ENCODE measurements at places on chromosomes 6 and 20.
A peak's percentile ranks its signal among the peaks of the same experiment; 100 is the strongest.

DNA sequence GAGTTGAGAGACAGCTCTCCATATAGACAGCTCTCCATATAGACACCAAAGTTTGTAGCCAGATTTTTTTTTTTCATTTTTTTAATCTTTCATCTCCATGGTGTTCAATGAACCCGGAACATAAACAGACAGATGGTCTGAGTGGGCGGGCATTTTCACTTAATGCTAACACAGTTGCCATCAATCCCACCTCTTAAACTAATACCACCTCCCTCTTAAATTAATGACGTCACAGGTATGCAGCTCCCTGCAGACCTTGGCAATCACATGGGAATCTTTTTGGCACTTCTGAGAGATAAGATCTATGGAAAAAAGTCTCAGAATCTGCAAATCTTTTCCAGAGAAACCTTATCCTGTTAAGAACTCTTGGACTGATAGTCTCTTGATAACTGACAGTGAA lies 43.2 kb downstream of the PFDN4 start:
- DNase-seq = no peak

GRCh38 chr20:23138226-23138625 lies 52.1 kb upstream of the CD93 start:
- DNase-seq = no peak

DNA sequence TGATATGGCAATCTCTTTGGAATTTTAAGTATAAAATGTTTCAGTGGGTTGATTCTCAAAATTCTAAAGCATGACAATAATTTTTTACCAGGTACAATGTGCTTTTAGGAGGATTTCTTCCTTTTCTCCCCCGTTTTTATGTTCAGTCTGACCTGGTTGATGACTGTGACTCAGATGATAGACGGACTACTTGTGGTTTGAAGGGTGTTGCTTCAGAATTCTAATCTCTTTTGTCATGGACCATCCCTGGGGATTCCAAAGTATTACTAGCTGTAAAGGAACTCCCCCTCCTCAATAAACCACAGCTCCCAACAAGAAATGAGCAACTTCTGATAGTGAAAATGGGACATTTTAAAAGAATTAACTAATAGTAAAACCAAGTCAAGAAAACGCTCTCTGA lies 34.9 kb upstream of the TNFAIP3 start:
- DNase-seq = peak; percentile 71

DNA sequence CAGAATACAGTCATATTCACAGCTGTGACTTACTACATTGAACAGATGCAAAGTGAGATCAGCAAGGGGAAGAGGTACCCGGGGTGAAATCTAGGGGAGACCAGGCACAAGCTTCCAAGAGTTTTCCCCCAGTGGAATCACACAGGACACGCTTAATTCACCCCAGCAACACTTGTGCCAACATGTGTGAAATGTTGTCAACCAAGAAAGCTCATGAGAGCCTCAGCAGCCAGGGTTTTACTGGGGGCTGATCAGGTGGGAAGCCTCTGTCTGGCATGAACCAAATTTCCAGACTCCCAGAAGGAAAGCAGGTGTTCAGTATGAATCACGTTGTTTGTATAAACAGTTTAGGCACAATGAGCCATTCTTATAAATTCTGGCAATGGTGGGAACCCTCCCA lies 6.9 kb upstream of the RTF2 start:
- DNase-seq = no peak

GRCh38 chr20:63456429-63457284 lies 15.8 kb downstream of the KCNQ2 start:
- DNase-seq = no peak

DNA sequence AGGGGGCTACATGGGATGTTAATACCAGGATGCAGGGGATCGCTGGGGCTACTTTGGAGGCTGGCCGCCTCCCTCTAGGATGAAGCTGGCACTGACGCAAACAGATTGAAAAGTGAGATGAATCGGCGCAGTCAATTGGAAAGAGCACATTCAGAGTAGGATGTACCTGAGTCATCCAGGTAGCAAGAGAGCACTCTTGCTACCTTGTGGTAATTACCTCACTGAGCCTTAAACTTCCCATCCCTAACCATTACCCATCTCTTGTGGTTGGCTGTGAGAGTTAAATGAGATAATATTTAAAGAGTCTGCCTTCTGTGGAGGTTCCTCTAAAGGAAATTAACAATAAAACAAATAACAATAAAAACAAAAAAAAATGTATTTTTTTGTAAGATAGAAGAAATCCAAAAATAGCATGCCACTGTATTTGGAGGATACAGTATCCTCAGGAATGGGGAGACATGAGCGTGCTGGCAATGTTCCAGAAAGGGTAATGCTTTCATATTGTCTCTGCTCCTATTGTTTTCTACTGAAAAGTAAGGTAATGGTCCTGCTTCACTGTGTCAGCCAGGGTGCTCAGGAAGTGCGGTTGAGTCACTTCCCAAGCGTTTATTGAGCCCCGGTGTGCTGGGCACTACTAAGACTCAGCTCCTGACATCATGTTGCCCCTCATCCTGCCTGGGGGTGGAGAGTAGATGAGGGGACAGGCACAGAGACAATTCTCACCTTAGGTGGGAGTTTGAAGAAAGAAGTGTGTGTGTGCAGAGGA lies 301.1 kb downstream of the EYA4 start:
- DNase-seq = no peak

- peak; percentile 49 for DNase-seq
These were observed 103.8 kb downstream of the KHDC1L start for GRCh38 chr6:73121421-73121993.

GRCh38 chr6:135014353-135014832 lies 40.2 kb downstream of the HBS1L start:
- DNase-seq = no peak

GRCh38 chr6:20911712-20912111 lies 377.5 kb downstream of the CDKAL1 start:
- no peak for DNase-seq

- DNase-seq = no peak
These were observed 42.6 kb downstream of the UBE2V1 start for GRCh38 chr20:50070361-50070760.

DNA sequence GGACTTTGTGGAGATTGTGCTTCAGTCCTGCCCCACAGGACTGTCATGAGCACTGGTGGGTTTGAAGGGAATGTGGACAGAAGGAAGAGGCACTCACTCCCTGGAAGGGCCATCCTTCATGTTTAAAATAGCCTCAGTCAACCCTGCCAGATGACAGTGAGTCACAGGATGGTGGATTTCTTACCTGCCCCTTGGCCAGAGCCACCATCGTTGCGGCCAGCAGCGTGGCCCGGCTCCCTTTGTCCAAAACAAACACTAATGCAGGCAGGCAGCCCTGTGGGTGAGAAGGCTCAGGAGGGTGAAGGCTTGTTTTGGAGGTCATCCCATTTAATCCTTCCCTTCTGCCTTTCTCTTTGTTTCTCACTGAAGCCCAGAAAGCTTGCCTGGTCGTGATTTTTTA lies 422.7 kb downstream of the CD83 start:
- no peak for DNase-seq

DNA sequence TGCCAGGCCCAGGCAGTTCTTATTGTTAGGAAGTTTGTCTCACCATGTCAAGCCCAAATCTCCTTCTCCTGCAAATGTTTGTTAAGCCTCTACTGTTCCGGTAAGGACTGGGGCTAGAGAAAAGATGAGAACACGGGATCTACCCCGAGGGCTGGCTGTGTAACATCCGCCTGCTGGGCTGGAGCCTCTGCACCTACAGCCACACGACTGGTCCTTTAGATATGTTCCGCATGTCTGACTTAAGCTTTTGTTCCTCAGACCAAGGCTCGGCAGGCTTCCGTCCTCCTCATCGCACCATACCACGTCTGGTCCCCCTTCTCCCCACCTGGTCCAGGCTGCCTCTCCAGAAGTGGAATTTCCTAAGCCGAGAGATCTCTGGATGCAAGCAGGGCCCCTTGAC lies 2.6 kb downstream of the GHRH start:
- DNase-seq = no peak

- no peak for DNase-seq
These were observed 18.4 kb downstream of the NUDT3 start for GRCh38 chr6:34374069-34374468.

DNA sequence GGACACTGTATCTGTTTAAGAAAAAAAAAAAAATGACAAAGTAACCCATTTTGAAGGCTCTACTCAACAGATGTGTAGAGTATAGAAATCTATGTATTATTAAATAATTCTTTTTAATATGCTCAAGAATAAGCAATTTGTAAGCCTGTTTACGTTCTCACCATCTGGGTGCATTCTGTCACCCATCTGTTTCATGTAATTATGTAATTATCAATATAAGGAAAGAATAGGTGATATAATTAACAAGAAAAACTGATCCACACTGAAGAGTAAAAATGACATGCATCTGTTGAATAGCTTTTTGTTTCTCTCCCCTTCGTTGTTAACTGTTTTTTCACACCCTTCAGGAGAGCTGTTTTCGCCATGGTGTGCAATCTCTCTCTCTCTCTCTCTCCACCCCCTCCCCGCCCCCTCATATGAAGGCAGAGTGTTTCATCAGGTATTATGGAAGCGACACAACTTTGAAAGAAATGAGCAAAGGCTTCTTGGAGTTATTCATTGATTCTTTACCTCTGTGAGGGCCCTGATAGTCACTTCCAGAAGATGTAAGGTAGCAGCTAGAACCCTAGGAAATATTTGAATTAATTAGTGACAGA lies 154.3 kb upstream of the INSM1 start:
- no peak for DNase-seq

- DNase-seq = no peak
These were observed 24.7 kb upstream of the CNKSR3 start for GRCh38 chr6:154535147-154535546.

- DNase-seq = no peak
These were observed 1.3 kb downstream of the RTEL1 start for GRCh38 chr20:63659370-63659769.

GRCh38 chr6:167720456-167721285 lies 106.0 kb upstream of the AFDN start:
- no peak for DNase-seq

GRCh38 chr6:166784691-166785090 lies 157.6 kb upstream of the RPS6KA2 start:
- DNase-seq = no peak

- no peak for DNase-seq
These were observed 26.1 kb upstream of the CDH22 start for GRCh38 chr20:46334303-46334904.

DNA sequence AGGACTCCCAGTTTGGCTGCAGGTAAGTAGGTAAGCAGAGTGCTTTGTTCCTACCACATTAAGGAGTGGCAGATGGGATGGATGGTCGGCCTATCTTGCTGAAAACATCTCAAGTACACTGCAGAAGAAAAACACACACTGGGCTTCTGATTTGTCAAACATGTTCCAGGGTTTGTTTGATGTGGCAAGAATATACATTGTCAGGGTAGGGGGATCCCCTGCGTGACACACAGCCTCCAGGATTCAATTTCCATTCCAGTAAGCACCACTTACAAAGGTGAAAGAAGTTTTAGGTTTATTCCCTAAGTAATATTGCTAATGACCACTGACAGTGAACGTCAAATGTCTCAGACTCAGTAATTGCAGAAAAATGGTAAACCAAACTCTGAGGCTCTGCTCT lies 26.0 kb upstream of the KIF16B start:
- no peak for DNase-seq

GRCh38 chr20:45813006-45813340 lies 529 bp downstream of the UBE2C start:
- no peak for DNase-seq

DNA sequence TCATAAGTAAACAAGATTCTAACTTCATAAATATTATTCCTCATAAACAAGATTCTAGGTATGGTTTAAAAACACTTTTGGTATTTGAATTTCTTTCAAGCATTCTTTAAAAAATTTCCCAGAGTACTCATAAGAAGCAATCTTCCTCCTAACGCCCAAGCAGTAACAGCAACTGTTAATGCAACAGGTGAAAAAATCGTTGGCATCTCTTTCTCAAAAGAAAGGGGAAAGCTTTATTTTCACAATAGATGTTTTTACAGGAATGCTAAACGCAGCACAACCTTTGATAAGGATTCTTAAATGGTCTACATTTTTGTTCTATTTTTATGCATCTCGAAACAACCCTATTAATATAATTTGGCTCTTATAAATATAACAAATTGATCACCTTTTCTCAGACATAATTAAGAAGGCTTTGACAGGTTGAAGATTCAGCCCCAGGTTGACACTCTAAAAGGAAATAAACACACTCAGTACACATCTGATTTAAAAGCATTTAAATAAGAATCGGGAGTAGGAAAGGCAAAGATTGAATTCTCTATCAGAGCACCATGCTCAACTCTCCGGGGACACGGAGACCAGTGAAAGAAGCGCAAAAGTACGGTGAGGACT lies 634 bp downstream of the AHI1 start:
- DNase-seq = no peak

GRCh38 chr20:2312876-2313275 lies 17.1 kb downstream of the TGM3 start:
- no peak for DNase-seq

DNA sequence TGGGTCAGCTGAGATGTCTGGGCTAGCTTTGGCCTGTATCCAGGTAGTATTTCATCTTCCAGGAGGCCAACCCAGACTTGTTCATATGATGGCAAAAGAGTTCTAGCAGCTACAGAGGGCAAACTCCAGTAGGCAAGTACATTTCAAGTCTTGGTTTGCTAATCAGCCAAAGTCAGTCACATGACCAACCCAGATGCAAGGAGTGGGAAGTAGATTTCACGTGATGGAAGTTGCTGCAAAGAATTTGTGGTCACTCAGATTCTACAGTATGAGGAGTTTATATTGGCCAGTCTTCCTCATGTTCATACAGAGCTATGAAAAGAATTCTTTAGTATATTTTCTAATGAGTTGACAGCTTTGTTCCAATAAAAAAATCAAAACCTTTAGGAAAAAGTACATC lies 101.8 kb downstream of the PHACTR1 start:
- DNase-seq = no peak
